SHP77 treated with DMSO at 0.1 percent for 48 hours (cell line): ENCODE measurements at places on chromosomes 6 and 20.

DNA sequence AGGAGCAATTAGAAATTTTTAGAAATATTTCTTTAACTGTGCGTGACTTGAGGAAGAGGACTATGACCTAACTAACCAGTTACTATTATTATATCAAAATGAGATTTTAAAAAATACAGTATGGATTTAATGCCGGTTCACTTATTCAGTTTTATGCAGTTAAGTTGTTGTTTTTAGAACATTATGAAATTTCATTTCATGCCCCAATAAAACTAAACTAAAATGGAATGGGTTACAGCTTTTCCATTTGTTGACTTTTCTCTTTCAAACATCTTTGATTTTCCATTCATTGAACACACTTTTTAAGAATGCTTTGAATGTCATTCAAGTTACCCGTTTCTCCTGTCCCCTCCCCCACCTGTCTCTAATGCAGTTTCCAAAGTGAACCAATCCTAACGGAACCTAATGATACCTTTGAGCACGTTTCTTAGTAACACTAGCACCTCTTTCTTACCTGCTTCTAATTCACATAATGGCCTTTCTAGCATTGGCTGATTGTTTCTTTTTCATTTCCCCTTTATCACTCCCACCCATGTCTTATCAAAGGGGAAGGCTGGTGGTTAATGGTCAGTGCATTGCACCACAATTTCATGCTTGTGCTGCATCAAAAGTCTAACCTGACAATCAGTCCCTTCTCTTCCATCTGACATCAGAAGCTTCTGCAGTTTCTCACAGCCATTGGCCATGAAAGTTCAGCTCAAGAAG is 262.2 kb upstream of the TAB2 start:
- DNase-seq, result no peak

- no peak for DNase-seq
Measured at GRCh38 chr20:23541776-23542175, 26.5 kb downstream of the CST9L start.

GRCh38 chr6:170188571-170189001 is 102.3 kb downstream of the DLL1 start:
- no peak for DNase-seq

- DNase-seq, result no peak
Measured at GRCh38 chr6:140346428-140346827, 972.0 kb upstream of the CITED2 start.

DNA sequence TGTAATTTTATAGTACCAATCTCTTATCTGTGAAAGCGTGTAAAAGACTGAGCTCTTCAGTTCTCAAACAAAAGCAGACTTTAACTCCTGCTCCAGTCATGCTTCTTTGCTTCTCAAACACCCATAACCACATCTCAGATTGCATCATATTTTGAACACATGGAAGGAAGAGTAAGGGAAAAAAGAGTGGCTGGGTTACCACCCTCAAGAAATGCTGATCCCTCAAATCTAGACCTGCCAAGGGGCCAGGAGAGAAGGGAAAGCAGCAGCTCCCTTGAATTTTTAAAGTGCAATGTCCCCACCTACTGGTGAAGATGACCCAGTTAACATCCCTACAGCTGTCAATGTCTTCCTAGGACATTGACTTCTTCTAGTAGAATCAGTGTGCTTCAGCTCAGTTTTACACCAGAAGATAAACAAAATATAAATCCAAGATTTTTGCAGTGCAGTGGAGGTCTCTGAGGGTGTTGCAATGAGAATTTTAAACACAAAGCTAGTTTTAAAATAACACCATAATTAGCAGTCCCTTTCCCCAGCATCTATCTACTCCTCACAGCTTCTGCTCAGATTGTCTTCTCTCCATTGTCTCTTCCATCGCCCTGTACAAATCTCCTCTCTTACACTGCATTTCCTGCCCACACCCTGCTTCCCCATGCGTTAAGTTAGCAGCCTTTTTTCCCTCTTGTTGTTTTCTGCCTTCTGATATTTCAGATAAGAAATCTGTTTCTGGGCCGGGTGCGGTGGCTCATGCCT is 22.6 kb upstream of the HLA-DQB2 start:
- no peak for DNase-seq

DNA sequence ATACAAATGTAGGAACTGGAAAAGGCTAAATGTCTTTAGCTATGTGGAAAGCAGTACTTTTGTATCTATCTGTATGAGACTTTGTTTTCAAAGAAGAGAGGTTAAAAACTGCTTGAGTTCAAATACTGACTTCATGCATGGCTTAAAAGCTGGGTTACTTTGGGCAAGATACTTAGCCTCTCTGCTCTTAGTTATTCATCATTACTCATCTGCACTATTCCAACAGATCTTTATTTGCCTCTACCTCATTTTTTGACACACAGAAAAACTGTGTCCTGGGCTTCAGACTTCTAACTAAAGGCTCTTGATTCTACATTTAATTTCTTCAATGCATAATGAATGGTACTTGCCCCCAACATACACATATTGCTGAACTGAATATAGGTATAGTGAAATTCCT is 114.8 kb downstream of the DST start:
- no peak for DNase-seq

- DNase-seq, result no peak
Measured at GRCh38 chr20:25221592-25222460, 26.1 kb upstream of the PYGB start.

GRCh38 chr6:104506429-104506828 is 353.3 kb downstream of the HACE1 start:
- DNase-seq, result no peak

GRCh38 chr6:134063121-134063965 is 10.9 kb upstream of the SLC2A12 start:
- DNase-seq, result peak; percentile 46

GRCh38 chr6:2063547-2063946 is 181.9 kb downstream of the GMDS start:
- DNase-seq, result peak; percentile 11

- DNase-seq, result no peak
Measured at GRCh38 chr6:14957355-14958059, 288.4 kb upstream of the JARID2 start.

DNA sequence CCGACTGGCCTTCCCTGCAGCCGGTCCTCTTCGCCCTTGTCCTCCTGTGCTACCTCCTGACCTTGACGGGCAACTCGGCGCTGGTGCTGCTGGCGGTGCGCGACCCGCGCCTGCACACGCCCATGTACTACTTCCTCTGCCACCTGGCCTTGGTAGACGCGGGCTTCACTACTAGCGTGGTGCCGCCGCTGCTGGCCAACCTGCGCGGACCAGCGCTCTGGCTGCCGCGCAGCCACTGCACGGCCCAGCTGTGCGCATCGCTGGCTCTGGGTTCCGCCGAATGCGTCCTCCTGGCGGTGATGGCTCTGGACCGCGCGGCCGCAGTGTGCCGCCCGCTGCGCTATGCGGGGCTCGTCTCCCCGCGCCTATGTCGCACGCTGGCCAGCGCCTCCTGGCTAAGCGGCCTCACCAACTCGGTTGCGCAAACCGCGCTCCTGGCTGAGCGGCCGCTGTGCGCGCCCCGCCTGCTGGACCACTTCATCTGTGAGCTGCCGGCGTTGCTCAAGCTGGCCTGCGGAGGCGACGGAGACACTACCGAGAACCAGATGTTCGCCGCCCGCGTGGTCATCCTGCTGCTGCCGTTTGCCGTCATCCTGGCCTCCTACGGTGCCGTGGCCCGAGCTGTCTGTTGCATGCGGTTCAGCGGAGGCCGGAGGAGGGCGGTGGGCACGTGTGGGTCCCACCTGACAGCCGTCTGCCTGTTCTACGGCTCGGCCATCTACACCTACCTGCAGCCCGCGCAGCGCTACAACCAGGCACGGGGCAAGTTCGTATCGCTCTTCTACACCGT is 6.1 kb downstream of the UBD start:
- DNase-seq, result no peak

- no peak for DNase-seq
Measured at GRCh38 chr20:3101737-3102574, 17.4 kb upstream of the AVP start.

DNA sequence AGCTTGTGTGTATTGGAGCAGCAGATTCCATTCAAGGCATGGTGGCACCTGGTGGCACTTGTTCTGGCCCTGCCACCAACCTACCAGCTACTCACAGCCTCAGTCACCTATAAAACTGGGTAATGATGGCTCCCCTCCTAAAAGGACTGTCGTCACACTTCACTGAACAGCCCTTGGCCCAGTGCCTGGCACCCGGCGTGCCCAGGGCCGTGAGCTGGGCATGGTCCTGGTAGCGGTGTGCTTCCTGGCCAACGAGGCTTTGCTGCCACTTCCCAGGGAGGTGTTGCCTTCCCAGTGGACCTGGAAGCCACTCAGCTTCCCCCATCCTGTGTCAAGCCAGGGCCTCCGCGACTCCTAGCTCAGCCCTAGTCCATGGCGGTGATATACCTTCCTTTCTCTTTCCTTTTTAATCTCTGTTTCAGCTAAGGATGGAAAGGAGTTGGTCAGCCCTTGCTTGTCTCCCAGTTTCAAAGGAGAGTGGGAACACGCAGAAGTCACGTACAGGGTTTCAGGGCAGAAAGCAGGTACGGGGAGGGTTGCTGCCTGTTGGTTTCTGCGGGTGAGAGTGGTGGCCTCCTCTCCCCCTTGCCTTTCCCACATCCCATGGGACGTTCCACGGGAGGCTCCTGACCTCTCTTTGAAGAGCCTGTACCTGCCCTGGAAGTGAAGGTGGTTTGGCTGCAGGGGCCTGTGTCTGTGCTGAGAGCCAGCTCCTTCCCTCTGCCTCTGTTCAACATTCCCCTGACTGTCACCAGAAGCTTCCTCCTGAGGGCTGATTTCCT is 25.5 kb downstream of the ENTPD6 start:
- DNase-seq, result no peak

DNA sequence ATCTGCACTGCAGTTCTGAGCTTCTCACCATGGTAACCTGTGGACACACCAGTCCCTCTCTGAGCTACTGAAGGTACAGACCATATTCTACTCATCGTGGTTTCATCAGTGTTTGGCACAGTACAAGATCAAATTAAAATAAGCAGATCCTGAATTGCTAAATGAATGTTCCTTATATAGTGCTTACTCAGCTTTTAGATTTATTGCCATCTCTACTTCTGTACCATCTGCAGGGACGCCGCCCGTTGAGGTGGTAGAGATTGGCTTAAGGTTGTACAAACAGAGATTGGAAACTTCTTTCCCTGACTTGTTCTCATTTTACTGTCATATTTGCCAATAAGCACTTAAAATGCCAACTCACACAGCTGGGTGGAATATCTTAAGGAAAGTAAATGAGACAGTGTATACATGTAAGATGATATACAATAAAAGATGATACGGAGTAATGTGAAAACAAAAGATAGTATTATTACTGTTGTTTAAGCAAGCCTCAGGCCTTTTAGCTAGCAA is 223.4 kb upstream of the FOXQ1 start:
- no peak for DNase-seq

DNA sequence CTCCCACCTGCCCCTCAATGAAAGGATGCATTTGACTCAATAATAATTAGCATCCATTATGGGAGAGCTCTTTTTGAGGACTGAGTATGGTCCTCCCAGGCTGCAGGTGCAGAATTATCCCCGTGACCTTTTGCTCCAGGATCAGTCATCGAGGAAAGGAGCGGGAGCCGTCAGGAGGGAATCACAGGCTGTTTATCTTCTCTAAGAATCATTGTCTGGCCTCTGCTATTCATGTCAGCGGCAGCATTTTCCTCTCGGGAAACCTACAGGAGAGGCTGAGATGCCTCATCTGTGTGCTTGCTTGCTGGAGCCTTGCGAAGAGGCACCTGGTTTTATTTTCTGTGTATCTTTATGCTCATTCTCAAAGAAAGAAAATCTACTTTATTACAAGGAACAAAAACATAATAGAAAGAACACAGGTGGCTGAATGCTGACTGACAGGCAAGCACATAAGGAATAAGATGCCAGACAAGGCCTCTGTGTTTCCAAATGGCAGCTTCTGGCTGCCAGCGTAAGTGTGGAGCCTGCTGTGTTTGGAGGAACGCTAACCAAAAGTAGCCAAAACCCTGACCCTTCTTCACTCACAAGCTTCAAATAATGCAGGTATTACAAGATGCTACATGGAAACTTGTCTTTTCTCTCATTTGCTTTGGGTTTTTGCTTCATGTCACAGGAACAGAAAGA is 539.1 kb upstream of the MARCKS start:
- peak; percentile 48 for DNase-seq

DNA sequence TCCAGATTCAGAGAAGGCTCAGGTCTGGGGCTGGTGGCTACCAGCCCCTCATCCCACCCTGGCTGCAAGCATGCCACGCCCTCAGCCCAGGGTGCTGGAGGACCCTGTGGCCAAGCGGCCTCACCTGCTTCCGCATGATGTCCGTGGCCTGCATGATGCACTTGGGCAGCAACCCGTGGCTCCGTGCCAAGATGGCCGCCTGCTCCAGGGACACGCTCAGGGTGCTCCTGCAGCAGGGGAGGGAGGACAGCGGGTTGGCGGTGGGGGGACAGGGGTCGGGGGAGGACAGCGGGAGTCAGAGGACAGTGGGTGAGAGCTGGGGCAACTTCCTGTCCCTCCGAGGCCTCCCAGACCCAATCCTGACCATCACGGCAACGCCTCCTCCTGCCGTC is 200.1 kb downstream of the PREX1 start:
- no peak for DNase-seq

- no peak for DNase-seq
Measured at GRCh38 chr20:53091789-53092188, 119.6 kb downstream of the TSHZ2 start.

DNA sequence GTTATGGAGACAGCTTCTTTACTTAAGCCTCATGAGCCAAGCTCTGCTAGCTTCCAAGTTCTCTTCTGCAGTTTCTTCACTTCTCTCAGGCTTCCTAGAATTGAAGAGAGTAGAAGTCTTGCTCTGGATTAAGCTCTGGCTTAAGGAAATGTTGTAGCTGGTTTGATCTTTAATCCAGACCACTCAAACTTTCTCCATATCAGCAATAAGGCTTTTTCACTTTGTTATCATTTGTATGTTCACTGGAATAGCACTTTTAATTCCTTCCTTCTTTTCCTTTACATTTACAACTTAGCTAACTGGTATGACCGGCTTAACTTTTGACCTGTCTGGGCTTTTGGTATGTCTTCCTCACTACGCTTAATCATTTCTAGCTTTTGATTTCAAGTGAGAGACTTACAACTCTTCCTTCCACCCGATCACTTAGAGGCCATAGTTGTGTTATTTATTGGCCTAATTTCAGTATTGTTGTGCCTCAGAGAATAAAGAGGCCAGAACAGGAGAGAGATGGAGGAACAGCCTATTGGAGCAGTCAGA is 236.6 kb upstream of the BMP2 start:
- DNase-seq, result no peak

DNA sequence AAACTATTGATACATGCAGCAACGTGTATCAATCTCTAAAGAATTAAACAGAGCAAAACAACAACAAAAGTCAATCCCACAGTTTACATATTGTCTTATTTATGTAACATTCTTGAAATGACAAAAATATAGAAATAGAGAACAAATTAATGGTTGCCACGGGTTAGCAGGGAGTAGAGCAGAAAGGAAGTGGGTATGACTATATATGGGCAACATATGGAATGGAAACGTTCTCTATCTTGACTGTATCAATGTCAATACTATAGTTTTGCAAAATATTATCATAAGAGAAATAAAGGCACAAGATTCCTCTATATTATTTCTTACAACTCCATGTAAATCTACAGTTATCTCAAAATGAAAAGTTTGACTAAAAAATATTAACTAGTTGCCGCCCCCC is 12.8 kb downstream of the AK9 start:
- no peak for DNase-seq
